ENCODE measurements at places on chromosomes 16 and 17.

- DNase-seq = no peak
Observed at GRCh38 chr17:50763716-50764475, 3.4 kb downstream of the ANKRD40CL start.

DNA sequence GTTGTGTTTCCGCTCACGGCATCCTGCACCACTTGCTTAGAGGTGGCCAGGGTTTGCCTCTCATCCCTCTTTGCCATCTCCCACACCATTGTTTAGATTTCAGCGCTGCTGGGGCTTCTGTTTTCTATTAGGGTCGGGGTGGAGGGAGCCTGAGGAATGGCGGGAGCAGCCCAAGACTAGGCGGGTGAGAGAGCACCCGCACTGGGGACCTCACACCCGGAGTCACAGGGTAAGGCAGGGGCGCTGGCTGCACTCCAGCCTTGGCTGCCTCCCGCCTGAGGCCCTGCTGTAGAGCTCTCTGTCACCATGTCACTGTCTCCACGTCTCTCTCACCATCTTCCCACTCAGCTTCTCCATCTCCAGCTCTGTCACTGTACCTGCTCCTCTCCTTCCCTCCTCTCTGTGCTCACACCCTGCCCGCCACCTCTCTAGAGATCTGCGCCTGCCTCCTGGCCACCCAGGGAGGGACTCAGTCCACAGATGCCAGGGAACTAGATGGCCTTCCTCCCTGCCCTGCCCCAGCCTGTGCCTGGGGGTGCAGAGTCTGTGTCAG is 32.8 kb upstream of the ABCC3 start:
- no peak for DNase-seq

- DNase-seq = peak; percentile 92
Observed at GRCh38 chr16:67055712-67056487, 27.0 kb downstream of the CBFB start.

DNA sequence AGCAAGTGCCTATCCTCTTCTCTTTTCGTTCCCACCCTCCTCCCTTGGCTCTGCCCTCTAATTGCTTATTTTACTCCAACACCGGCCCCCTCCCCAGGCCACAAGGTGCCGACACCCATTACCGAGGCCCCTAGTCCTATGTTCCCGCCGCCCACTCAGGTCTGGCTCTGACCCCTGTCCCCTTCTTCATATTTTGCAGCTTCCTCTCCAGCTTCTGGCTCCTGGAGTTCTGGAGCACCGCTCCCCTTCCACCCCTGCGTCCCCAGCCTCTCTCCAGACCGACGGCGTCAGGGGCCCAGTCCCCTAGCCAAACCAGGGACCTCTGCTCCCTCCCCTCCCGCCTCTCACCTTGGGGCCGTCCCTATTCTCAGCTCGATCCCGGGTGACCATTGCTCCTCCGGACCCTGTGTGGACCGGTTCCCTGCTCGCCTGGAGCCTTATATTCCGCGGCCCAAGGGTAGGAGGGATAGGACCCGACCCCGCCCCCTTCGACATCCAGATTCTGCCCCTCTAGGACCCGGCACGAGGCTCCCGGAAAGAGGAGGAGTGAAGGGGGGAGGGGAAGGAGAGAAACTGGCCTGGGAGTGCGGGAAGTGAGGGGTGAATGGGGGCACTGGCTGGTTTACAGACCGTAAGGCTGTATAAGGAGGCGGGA is at the start of gene HES7:
Gene HES7 (minus strand): TSS at position 412 of the 655 bp plus-strand sequence. CDS start 22 bp downstream, at position 390.
- no peak for DNase-seq

DNA sequence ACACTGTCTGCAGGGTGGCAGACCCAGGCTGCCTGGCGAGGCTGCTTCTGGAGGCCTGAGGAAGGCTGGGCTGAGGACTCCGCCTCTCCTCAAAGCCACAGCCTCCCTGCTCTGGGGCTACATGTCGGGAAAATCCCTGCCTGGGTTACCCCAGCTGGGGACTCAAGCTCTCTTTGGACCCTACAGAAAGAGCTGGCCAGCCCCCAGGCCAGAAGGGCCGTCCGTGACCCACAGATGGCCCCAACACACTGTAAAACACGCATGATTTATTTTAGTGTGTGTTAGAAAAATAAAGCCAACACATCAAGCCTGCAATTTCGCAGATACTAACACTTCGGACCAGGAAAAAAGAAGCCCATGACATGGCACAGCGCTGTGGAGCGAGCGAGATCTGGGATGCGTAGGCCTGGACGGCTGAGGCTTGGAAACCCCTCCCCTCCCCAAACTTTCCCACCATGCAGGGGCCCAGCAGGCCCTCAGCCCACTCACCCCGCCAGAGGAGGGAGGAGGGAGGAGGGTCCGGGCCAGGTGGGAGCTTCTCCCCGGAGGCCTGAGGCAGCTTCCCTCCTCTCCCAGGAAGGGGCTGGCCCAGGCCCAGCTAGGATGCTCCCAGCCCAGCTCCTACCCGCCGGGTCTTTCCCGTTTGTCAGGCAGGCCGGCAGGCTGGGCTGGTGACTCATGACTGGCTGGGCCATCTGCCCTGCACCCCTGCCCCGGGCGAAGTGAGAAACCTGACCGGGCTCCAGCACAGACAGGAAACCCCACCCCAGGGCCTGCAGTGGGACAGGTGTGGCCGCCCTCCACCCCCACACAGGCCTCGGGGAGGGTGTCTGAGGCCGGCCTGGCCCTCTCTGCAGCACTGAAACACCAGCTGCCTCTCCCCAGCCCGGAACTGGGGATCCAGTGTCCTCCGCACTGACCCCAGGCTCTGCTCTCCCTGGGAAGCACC is 34.1 kb upstream of the SLC38A10 start:
- peak; percentile 82 for DNase-seq

GRCh38 chr16:2689968-2690801 is 7.9 kb downstream of the KCTD5 start:
- no peak for DNase-seq

DNA sequence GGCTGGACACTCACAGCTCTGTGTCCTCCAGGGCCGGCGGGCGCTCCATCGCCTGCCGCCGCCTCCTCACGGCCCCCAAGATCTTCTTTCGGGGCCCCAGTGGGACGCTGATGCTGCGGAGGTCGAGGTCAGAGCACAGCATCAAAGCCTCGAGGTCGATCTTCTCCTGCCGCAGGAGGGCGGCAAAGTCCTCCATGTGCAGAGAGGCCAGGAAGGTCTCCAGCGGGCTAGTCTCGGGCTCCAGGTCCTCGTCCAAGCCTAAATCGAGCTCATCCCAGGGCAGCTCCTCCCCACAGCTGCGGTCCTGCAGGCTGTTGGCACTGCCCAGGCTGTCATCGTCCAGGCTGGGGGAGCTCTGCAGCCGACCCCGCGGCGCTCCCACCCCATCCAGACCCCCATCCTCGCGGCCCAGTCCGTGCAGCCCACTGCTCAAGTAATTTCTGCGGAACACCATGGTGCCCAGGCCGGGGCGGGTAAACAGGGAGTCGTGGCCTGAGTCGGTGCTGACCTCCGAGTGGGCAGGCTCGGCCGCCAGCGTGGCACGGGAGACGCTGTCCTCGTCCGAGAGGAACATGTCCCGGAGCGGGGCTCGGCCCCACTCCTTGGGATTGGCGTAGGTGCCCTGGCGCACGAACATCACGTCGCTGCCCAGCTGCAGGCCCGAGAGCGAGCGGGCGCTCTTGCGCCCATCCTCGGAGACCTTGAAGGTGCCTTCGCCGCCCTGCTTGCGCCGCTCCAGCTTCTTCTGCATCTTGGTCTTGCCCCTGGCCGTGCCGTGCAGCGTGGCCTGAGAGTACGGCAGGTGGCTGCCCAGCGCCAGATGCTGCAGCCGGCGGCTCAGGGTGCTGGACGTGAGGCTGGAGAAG is 3.4 kb downstream of the USH1G start:
- no peak for DNase-seq

GRCh38 chr17:4667166-4667565 is 25.7 kb upstream of the ALOX15 start:
- DNase-seq = no peak

- no peak for DNase-seq
Observed at GRCh38 chr17:9974448-9975381, 69.6 kb upstream of the RCVRN start.

Measured in BJ (cell line).